Right atrium auricular region (tissue), 2 donors: ENCODE measurements at places on chromosomes 13 and 19. TPM values are rescaled to one million over a fixed set of nuclear protein-coding genes. Genes with fewer than 3 reads are reported as not detected.
A peak's percentile ranks its signal among the peaks of the same experiment; 100 is the strongest.

Gene ATP4A
- total RNA-seq: not detected

Gene ALOX5AP
- 41.4 TPM for total RNA-seq

DNA sequence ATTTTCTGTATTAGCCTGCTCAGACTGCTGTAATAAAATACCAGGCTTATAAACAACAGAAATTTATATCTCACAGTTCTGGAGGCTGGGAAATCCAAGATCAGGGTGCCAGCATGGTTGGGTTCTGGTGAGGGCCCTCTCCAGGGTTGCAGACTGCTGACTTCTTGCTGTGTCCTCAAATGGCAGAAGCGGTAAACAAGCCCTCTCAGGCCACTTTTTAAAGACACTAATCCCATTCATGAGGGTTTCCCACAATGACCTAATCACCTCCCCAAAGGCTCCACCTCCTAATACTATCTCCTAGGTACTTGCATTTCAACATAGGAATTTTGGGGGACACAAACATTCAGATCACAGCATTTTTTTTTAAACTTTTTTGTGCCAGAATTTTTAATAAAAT is 159.3 kb downstream of the PDS5B start:
- H3K27me3 ChIP-seq: no peaks in the 10 kb centered on the region
- no peak overlapping the region for H3K27ac ChIP-seq
- no peak for DNase-seq
- no peaks in the 10 kb centered on the region for H3K4me1 ChIP-seq
- peaks cover 11% of the 10 kb centered on the region for H3K36me3 ChIP-seq

DNA sequence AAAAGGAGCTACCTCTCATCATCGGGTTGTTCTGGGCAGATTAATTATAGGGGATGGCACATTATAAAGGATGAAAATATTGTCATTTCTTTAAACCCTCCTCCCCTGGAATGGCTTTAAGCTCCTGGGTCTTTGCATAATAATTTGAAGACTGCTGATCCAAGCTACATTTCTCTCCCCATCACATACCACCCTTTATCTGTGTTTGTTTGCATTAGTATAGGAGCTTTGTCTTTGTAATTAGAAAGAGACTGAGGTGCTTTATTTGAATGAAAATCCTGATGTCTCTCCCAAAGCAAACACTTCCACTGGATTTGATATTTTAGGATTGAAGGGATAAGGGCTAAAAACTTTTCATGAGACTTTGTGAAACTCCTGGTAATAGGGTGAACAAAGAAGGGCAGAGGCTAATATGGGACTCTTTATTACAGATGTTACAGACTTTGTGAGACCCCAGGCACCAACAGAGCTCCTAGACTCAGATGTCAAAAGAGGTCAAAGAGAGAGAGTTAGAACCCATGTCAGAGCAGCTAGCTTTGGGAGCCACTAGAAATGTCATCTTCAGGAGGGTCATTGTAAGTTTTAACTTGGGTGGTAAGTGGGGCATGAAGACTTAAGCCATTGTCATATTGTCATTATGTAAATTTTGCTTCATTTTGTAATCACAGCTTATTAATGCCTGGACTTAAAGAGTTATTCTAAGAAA is 75.3 kb upstream of the RXFP2 start:
- no peaks in the 10 kb centered on the region for H3K27me3 ChIP-seq
- no peak for DNase-seq
- no peaks in the 10 kb centered on the region for H3K4me1 ChIP-seq
- H3K4me3 ChIP-seq: no peak overlapping the region

Gene ZNF443
- 2.6 TPM for total RNA-seq

Gene CGB3
- total RNA-seq: not detected

Gene TLE6
- 5.2 TPM for total RNA-seq

DNA sequence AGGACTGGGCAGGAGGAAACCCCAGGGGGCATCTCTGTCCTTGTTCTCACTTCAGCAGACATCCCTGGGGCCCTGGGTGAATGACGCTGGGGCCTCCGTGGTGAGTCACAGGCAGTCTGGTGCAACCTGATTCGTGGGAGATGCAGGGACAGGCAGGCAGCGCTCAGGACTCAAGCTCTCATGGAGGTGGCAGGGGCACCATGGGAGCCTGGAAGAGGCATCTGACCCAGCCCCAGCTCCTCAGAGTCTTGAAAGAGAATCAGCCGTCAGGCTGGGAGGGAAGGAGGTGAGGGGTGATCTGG is 14.0 kb upstream of the PTOV1 start:
- peaks cover 48% of the 10 kb centered on the region for H3K36me3 ChIP-seq
- no peak overlapping the region for H3K4me3 ChIP-seq
- no peak overlapping the region for H3K27ac ChIP-seq
- no peaks in the 10 kb centered on the region for H3K27me3 ChIP-seq

DNA sequence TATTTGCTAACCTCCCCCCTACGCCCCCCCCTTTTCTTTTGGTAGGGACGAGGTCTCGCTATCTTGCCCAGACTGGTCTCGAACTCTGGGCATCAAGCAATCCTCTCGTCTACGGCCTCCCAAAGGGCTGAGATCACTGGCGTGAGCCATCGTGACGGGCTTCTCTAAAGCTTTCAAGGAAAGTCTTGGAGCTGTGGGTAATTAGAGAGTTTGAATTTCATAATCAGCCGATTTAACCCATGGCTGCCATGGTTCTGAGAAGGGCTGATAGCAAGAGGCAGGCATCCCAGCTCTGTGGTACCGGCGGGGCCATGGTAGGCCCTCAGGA is 679 bp upstream of the ABHD8 start:
- no peaks in the 10 kb centered on the region for H3K36me3 ChIP-seq
- H3K4me3 ChIP-seq: peak overlapping the region; percentile 78
- peak overlapping the region; percentile 96 for H3K27ac ChIP-seq
- no peaks in the 10 kb centered on the region for H3K4me1 ChIP-seq

GRCh38 chr13:94309997-94310855 is 169.3 kb downstream of the DCT start:
- H3K27ac ChIP-seq: peak overlapping the region; percentile 18
- H3K36me3 ChIP-seq: no peaks in the 10 kb centered on the region
- peaks cover 8% of the 10 kb centered on the region for H3K4me1 ChIP-seq
- no peak for DNase-seq
- no peaks in the 10 kb centered on the region for H3K27me3 ChIP-seq

DNA sequence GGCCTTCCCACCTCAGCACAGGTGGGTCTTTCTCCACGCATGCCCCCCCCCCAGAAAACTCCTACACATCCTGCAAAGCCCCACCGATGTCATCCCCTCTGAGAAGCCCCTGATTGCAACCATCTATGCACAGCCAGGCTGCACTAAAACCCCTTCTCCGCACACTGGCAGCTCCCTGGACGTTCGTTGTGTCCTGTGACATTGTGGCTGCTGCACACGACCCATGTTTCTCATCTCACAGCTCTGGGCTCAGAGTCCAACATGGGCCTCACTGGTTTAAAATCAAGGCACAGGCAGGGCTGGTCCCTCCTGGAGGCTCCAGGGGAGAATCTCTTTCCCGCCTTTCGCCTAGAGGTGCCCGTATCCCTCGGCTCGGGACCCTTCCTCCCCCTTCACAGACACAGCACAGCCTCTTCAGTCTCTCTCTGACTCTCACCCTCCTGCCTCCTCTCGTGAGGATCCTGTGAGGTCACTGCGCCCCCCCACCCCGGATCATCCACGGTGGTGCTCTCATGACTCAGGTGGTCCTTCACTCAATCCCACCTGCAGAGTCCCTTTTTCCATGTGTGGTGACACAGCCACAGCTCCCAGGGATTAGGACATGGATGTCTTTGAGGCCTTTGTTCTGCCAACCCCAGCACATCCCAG is 71.2 kb downstream of the GADD45B start:
- peak overlapping the region; percentile 96 for H3K27ac ChIP-seq
- no peaks in the 10 kb centered on the region for H3K27me3 ChIP-seq
- H3K36me3 ChIP-seq: no peaks in the 10 kb centered on the region
- H3K4me3 ChIP-seq: no peak overlapping the region
- DNase-seq: no peak

Gene TRAPPC6A
- 17.9 TPM for total RNA-seq

- H3K36me3 ChIP-seq: peaks cover 50% of the 10 kb centered on the region
- H3K27ac ChIP-seq: no peak overlapping the region
- no peaks in the 10 kb centered on the region for H3K4me1 ChIP-seq
- no peak overlapping the region for H3K4me3 ChIP-seq
- DNase-seq: no peak
- H3K27me3 ChIP-seq: no peaks in the 10 kb centered on the region
Observed at GRCh38 chr19:16391301-16392055, 66.9 kb downstream of the KLF2 start.

DNA sequence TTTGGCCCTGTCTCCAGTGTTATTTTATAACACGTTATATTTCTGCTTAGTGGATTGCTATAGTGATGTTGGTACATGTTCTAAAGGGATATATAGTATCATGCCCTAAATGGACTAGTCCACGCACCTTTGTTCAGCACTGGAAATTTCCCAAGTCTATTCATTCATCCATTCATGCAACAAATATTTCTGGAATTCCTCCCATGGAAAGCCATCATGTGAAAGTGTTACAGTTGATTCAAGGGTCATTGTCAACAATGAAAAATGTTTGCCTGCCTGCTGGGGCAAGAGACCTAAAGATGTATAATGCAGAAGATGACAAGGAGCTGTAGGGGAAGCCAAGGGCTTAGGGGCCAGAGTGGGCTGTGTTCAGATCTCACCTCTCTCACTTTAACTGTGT is 10.8 kb upstream of the HSPH1 start:
- H3K4me1 ChIP-seq: no peaks in the 10 kb centered on the region
- no peak overlapping the region for H3K27ac ChIP-seq
- H3K27me3 ChIP-seq: no peaks in the 10 kb centered on the region
- no peaks in the 10 kb centered on the region for H3K36me3 ChIP-seq
- no peak for DNase-seq
- H3K4me3 ChIP-seq: no peak overlapping the region

Gene CPB2
- total RNA-seq: not detected

Gene NPAS1
- total RNA-seq: not detected

GRCh38 chr19:39352381-39353255 is 10.4 kb downstream of the SAMD4B start:
- no peak for DNase-seq
- peaks cover 12% of the 10 kb centered on the region for H3K4me1 ChIP-seq
- H3K4me3 ChIP-seq: no peak overlapping the region
- H3K27me3 ChIP-seq: no peaks in the 10 kb centered on the region
- peaks cover 46% of the 10 kb centered on the region for H3K36me3 ChIP-seq
- no peak overlapping the region for H3K27ac ChIP-seq

DNA sequence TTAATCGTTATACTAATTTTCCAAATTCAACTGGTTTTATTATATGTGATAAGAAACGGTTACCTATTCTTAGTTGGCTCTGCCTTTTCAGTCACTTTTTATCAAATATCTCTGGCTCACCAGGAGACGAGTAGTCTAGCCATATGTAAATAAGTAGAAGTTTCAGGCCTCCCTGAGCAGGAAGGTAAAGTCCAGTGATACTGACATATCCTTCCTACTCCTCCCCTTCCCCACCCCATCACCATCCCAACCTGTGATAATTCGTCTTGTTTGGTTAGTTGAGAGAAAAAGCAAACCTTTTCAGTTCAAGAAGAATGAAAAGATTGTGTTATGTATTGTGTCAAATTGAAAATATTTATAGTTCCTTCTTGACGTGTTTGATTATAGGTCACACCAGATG is 53.9 kb downstream of the TM9SF2 start:
- H3K4me1 ChIP-seq: no peaks in the 10 kb centered on the region
- H3K27me3 ChIP-seq: no peaks in the 10 kb centered on the region
- H3K36me3 ChIP-seq: peaks cover 65% of the 10 kb centered on the region
- no peak for DNase-seq
- H3K27ac ChIP-seq: no peak overlapping the region

Gene ZNF547
- total RNA-seq: 3.5 TPM

DNA sequence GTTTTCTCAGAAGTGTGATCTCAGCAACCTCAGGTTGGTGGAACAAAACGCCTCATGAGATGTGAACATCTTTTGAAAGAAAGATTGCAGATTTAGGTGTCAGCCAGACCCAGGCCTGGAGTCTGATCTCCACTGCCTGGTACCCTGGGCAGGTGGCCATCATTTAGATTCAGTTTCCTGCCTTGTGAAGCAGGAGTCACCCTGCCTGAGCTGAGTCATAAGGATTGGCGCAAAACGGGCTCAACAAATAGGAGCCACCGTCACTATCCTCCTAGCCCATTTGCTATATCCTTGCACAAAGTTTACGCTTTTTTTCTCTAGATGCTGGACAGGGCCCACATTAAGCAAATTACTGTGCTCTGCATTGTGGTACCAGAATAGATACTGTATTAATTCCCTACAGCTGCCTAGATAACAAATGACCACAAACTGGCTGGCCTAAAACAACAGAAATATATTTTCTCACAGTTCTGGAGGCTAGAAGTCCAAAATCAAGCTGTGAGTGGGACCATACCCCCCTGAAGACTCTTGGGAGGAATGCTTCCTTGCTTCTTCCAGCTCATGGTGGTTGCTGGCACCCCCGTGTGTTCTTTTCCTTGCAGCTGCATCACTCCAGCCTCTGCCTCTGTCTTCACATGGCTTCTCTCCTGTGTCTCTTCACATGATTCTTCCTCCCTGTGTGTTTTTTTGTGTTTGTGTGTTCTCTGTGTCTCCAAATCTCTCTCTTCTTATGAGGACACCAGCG is 38.2 kb downstream of the TNFSF11 start:
- DNase-seq: no peak
- H3K27me3 ChIP-seq: no peaks in the 10 kb centered on the region
- no peaks in the 10 kb centered on the region for H3K36me3 ChIP-seq

GRCh38 chr19:4059453-4059871 is 7.2 kb downstream of the ZBTB7A start:
- H3K27ac ChIP-seq: peak overlapping the region; percentile 97
- DNase-seq: no peak
- no peaks in the 10 kb centered on the region for H3K27me3 ChIP-seq
- peak overlapping the region; percentile 32 for H3K4me3 ChIP-seq
- H3K4me1 ChIP-seq: no peaks in the 10 kb centered on the region

GRCh38 chr13:93535251-93535650 is 308.6 kb downstream of the GPC6 start:
- DNase-seq: no peak
- H3K4me1 ChIP-seq: no peaks in the 10 kb centered on the region
- no peak overlapping the region for H3K4me3 ChIP-seq
- H3K27me3 ChIP-seq: no peaks in the 10 kb centered on the region
- no peak overlapping the region for H3K27ac ChIP-seq

Gene LATS2
- 33.3 TPM for total RNA-seq

Gene GPC6
- 1.3 TPM for total RNA-seq

Gene OLFM4
- total RNA-seq: not detected

DNA sequence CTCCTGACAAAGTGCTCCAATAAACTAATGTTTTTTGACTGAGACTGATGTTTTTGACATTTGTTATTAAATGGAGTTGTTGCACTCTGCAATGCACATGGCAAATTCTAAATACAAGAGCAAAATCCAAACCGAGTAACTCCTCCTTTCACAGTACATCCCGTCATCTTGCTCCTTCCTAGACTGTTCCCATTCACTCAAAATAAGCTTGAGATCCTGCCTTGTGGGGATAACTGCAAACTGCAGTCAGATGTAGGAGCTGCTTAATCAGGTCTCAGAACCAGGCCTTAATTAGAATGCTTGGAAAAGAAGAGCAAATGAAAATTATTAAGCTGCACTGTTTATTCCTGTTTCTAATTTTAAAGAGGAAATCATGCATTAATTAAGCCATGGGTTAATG is 134.8 kb upstream of the SPRY2 start:
- no peaks in the 10 kb centered on the region for H3K4me1 ChIP-seq
- DNase-seq: no peak
- no peaks in the 10 kb centered on the region for H3K36me3 ChIP-seq

Gene ZNF426
- total RNA-seq: 9.6 TPM
